ENCODE measurements at places on chromosomes 6 and 20.
A peak's percentile ranks its signal among the peaks of the same experiment; 100 is the strongest.

GRCh38 chr6:55667341-55667740 is 88.3 kb upstream of the HMGCLL1 start:
- DNase-seq: no peak

GRCh38 chr6:148736774-148737412 is 9.9 kb upstream of the UST start:
- no peak for DNase-seq

DNA sequence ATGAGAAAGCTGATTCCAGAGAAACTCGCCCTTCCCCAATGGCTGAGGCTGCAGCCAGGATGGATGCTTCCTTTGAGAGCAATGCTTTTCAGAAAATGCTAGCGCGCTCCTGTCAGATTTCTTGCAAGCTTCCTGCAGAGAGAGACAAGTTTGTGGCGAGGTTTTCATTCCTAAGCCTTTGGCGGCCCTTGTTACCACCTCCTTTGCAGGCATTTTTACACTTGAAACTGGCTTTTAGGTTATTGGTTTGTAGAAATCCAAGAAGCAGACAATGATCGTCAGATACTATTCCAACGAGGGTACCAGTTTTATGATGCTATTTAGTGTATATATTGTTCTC is 1.1 kb downstream of the FNDC1 start:
- DNase-seq: no peak

DNA sequence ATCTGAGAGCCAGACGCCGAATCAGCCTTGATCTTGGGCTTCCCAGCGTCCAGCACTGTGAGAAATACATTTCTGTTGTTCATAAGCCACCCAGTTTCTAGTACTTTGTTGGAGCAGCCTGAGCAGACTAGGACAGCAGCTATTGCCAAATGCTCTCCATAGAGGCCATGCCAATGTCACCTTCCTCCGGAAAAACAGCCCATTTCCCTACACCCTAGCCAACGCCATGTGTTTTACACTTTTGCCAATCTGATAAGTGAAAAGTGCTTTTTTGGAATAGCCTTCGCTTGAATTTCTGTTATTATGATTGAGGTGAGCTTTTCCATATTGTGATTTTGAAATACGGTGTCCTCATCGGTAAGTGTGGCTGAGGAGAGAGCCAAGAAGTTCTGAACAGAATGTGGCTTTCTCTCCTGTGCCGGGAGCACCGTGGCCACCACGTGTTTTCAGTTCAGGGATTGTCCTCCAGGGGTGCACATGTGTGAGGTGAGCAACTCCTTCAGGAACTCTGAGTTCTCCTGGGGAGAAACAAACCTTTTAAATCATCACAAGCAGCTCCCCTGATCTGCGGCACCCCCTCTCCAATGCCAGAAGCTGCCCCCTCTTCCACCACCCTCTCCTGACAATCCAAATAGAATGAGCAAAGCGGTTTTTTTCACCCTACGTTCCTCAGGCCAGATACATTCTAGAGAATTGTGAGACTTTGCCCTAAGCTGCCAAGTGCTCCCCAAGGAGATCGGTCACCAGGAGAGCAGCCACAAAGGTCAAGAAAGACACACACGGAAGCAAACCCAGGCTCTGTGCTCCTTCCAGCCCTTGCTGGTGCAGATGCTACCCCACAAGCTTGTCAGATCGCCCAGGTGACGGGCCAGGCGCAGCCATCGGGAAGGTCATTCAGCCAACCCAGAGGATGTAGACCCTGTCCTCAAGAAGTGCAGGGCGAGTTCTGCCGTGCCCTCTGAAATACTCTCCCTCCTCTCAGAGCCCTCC is 36.0 kb downstream of the TAF8 start:
- DNase-seq: no peak

GRCh38 chr20:57030611-57031600 is 235.5 kb downstream of the BMP7 start:
- no peak for DNase-seq

- no peak for DNase-seq
These were observed 27.1 kb downstream of the ULBP1 start for GRCh38 chr6:149990661-149991471.

DNA sequence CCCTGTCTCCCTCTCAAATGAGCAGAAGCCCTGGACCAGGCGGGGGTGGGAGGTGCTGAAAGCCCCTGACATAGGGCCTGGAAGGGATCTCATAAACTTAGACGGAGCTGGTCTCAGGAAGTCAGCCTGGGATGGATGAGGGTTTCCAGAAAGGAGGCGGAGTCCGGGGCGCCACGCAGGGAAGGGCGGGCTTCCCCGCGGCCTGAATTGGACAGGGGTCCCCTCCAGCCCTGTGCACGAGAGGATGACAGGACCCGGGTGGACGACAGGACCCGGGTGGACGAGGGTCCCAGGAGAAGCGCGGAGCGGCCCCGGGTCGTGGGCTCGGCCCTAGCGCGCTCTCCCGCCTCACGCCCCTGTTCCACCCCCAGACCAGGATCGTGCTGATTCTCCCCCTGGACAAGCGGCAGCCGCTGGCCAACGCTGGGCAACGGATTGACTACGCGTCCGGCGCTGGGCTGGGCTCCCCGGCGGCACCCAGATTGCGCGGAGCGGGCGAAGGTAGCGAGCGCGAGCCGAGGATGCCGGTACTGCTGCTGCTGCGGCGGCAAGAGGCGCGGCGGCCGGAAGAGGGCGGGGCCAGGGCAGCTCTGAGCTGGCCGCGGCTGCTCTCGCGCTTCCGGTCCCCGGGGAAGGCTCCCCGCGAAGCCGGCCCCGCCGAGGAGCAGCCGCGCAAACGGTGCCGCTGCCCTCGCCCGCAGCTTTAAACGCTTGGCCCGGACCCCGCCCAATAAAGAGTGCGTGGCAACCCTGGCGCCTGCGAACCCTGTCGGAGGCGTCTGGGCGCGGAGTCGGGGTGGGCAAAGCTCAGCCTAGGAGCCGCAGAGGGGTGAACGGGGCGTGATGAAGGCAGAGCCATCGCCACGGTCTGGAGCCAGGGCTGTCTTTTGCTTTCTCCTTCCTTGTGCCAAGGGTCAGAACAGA is 1.3 kb downstream of the C20orf144 start:
- no peak for DNase-seq

- DNase-seq: no peak
These were observed 18.9 kb downstream of the PREP start for GRCh38 chr6:105384004-105384403.

GRCh38 chr6:139530561-139530960 is 156.1 kb upstream of the CITED2 start:
- no peak for DNase-seq

- no peak for DNase-seq
These were observed 783.7 kb downstream of the FRK start for GRCh38 chr6:115276881-115277565.

DNA sequence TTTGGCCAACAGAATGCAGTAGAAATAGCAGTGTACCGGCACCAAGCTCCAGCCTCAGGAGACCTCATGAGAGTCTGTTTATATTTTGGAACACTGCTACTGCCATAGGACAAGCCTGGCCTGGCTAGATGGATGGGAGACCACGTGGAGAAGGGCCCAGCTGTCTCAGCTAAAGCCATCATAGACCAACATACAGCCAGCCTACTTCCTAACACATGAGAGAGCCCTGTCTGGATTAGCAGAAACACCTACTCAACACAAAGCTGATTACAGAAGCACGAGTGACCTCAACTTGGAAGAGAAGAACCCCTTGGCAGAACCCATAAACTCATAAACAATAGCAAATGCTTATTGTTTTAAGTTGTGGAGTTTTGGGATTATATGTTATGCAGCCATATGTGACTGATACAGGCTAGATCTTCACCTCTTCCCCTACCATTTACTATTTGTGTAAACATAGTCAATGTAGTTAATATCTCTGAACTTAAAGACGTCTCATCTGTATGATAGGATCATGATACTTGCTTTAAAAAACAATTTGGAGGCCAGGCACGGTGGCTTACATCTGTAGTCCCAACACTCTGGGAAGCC is 199.4 kb upstream of the ZNF217 start:
- DNase-seq: no peak

DNA sequence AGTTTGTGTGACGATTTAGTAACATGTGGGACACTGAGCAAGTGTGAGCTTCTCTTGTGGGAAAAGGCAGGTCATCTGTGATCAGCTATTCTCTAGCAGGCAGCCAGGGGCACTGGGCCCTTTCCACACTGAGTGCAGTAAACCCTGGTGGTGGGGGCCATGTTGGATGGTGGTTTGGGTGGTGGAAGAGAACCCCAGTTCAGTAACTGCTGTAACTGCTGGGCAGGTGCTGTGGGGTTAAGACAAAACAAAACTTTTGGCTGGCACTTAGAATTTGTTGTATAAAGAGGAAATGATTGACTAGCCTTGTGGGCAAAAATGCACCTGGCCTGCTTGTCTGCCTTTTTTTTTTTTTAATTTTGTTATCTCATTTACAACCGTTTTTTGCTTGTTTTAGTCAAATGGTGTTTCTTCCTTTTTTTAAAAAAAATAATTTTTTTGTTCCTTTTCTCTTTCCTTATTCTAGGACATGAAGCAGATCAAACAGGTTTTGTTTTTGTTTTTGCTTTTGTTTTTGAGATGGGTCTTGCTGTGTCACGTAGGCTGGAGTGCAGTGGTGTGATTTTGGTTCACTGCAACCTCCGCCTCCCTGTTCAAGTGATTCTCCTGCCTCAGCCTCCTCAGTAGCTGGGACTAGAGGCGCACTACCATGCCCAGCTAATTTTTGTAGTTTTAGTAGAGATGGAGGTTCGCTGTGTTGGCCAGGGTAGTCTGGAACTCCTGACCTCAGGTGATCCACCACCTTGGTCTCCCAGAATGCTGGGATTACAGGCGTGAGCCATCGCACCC is 59.8 kb downstream of the IGF2R start:
- DNase-seq: no peak

GRCh38 chr6:104601131-104601651 is 258.5 kb downstream of the HACE1 start:
- no peak for DNase-seq

GRCh38 chr6:137709424-137710236 is 157.4 kb upstream of the TNFAIP3 start:
- DNase-seq: no peak

- DNase-seq: no peak
These were observed 38.1 kb downstream of the IYD start for GRCh38 chr6:150406948-150407347.

DNA sequence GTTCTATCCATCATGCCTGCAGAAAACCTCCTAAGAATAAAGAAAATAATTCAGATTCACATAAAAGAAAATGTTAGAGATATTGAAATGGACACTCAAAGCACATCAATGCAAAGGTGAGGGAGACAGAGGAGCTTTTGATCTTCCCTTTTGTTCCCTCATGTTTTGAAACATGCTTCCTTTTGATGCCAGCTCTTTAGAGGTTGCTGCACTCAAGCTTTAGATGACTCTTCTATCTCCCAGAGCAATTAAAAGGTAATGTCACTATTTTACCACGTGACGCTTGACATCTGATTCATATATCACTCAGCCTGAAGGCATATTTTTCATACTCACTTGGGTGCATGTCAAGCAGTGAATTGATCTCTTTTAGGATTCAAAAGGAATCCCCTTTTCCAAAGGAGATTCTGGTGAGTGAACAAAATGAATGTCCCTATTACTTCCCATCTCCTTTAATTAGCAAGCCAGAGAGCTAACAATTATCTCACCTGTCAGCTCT is 1026.7 kb downstream of the KIF16B start:
- DNase-seq: no peak

DNA sequence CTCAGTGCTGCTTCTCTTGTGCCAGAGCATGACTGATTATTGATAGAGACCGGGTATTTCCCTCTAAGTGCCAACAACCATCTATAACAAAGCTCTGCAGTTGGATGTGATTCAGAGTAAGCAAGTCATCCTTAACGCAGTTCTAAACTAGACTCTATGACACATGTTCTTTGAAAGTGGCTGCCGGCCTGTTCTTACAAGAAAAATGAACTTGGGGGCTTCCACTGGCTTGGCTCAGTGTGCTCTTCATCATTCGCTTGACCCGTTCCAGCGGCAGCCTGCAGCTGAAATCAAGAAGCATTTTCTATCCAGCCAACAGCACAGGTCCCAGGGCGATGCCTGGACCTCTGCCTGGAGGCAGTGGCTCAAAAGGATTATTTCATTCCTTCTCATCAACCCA is 29.8 kb downstream of the GFOD1 start:
- peak; percentile 22 for DNase-seq

DNA sequence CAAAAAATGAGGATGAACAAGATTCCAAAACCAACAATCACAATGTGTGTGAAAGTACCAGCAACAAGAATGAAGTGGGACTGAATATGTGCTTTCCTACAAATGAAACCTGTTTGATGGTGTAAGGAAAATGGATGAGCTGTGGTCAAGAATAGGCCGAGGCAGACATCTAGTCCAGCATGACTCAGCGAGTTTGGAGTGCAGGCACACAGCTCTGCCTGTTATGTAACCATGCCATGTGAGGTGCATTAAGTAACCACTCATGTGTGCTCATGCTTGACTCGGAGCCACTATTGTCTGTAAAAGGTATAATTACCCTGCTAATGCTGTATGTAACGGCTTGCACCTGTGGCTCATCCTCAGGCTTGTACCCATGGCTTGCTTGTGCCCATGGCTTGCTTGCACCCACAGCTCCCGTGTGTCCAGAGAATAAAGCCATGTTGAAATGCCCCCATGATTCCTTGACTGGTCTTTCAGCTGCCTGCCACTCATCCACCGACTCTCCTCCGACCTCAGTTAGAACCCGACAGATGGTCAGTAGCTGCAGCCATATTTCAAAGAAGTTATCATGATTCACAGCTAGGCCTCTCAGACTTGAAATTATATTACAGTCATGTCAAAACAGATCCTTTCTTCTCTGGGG is 98.7 kb downstream of the BACH2 start:
- DNase-seq: no peak

- DNase-seq: no peak
These were observed 562.7 kb downstream of the RFPL4B start for GRCh38 chr6:112909781-112910180.

GRCh38 chr6:12034349-12034748 is 22.2 kb downstream of the HIVEP1 start:
- no peak for DNase-seq

- DNase-seq: peak; percentile 96
These were observed 14.9 kb upstream of the HDDC2 start for GRCh38 chr6:125316621-125317020.
